Esophagus muscularis mucosa (tissue), 4 donors: ENCODE measurements at places on chromosomes 12 and 14. TPM values are rescaled to one million over a fixed set of nuclear protein-coding genes. Genes with fewer than 3 reads are reported as not detected.

DNA sequence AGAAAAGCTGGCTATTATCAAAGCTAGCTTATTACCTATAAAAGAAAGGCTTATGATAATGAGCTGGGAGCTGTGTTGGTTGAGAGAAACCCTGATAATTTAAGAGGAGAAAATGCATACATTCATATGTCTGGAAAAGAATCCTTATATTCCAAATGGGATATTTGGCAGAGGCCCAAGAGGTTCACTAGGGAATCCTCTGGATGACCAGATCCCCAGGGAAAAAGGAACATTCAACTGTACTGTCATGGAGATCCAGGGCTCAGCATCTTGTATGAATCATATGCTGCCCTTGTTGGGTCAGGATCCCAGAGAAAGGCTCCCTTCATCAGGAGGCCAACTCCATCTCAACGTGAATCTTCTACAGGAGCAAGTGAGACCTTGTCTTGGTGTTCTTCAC is 16.6 kb upstream of the FBXO34 start:
- H3K36me3 ChIP-seq, result no peaks in the 10 kb centered on the region
- H3K27me3 ChIP-seq, result no peaks in the 10 kb centered on the region
- H3K27ac ChIP-seq, result no peak overlapping the region
- no peak for DNase-seq

- H3K4me1 ChIP-seq, result no peaks in the 10 kb centered on the region
- no peak overlapping the region for H3K4me3 ChIP-seq
- H3K36me3 ChIP-seq, result no peaks in the 10 kb centered on the region
- DNase-seq, result no peak
These were observed 257.0 kb downstream of the ETNK1 start for GRCh38 chr12:22881878-22882385.

GRCh38 chr14:36916668-36917067 is 255.0 kb downstream of the PAX9 start:
- H3K4me3 ChIP-seq, result no peak overlapping the region
- H3K36me3 ChIP-seq, result no peaks in the 10 kb centered on the region
- no peaks in the 10 kb centered on the region for H3K4me1 ChIP-seq
- no peak overlapping the region for H3K27ac ChIP-seq
- no peaks in the 10 kb centered on the region for H3K27me3 ChIP-seq

- DNase-seq, result no peak
- H3K27me3 ChIP-seq, result no peaks in the 10 kb centered on the region
- no peak overlapping the region for H3K27ac ChIP-seq
- no peaks in the 10 kb centered on the region for H3K36me3 ChIP-seq
These were observed 4.6 kb downstream of the PLEKHH1 start for GRCh38 chr14:67537736-67538135.

DNA sequence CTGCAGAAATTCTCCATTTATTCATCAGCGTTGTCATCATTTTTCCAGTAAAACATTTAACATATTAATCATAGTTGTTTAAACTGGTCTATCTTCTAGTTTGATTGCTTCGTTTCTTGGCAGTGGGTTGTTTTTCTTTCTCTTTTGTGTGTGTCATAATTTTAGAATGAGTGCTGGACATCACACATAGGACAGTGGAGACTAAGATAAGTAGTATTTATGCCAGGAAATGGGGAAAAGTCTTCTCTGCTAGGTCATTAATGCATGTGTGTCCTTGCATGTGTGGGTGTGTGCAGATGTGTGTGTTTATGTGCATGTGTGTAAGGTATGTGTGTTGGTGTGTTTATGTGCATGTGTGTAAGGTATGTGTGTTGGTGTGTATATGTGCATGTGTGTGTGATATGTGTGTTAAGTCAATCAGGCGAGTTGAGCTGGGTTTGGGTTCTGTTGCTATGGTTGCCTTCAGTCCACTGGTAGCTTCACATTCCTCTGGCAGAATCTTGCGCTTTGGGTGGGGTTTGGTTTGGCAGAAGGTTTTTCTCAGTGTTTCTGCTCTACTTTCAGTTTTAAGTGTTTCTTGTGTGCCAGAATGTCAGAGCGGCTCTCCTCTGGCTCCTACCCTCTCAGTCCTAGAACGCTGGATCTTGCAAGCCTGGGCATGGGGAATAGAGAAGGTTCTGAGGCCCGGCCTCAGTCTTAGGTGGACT is 7.8 kb upstream of the ADGRD1 start:
- H3K27me3 ChIP-seq, result no peaks in the 10 kb centered on the region
- H3K27ac ChIP-seq, result peak overlapping the region; percentile 76
- H3K36me3 ChIP-seq, result no peaks in the 10 kb centered on the region
- no peak overlapping the region for H3K4me3 ChIP-seq
- no peak for DNase-seq
- H3K4me1 ChIP-seq, result peaks cover 20% of the 10 kb centered on the region

GRCh38 chr12:118332511-118332910 is 40.2 kb downstream of the TAOK3 start:
- peaks cover 28% of the 10 kb centered on the region for H3K4me1 ChIP-seq
- no peak overlapping the region for H3K27ac ChIP-seq
- no peak for DNase-seq
- H3K27me3 ChIP-seq, result no peaks in the 10 kb centered on the region

- H3K4me1 ChIP-seq, result peaks cover 23% of the 10 kb centered on the region
- no peak for DNase-seq
These were observed 2.9 kb downstream of the DDX51 start for GRCh38 chr12:132140918-132141841.

GRCh38 chr14:74064426-74064825 is 19.8 kb downstream of the ALDH6A1 start:
- no peaks in the 10 kb centered on the region for H3K4me1 ChIP-seq
- no peak overlapping the region for H3K4me3 ChIP-seq
- peaks cover 96% of the 10 kb centered on the region for H3K36me3 ChIP-seq
- no peak for DNase-seq

The DLK1 gene
- total RNA-seq, result not detected

The TTC6 gene
- total RNA-seq, result not detected

- H3K4me3 ChIP-seq, result no peak overlapping the region
- no peak for DNase-seq
- H3K36me3 ChIP-seq, result no peaks in the 10 kb centered on the region
- H3K27me3 ChIP-seq, result no peaks in the 10 kb centered on the region
- no peak overlapping the region for H3K27ac ChIP-seq
These were observed 10.7 kb upstream of the WDR89 start for GRCh38 chr14:63652406-63652805.

GRCh38 chr14:91867316-91867988 is at the start of gene TC2N:
TSS of gene TC2N (minus strand) at chr14:91867536. CDS start at chr14:91813769, 53,767 bp downstream.
- no peaks in the 10 kb centered on the region for H3K27me3 ChIP-seq
- peak within 1 kb of the TSS; percentile 16 for H3K4me3 ChIP-seq
- H3K36me3 ChIP-seq, result peaks cover 24% of the 10 kb centered on the region
- no peak within 1 kb of the TSS for H3K27ac ChIP-seq
- DNase-seq, result no peak

- H3K27me3 ChIP-seq, result no peaks in the 10 kb centered on the region
- H3K4me3 ChIP-seq, result no peak overlapping the region
- H3K36me3 ChIP-seq, result no peaks in the 10 kb centered on the region
- H3K27ac ChIP-seq, result no peak overlapping the region
These were observed 134.4 kb upstream of the FGD4 start for GRCh38 chr12:32264961-32265360.

The AGAP2 gene
- 11.2 TPM for total RNA-seq

The SEC23A gene
- total RNA-seq, result 206 TPM

The ADCY4 gene
- total RNA-seq, result 21.5 TPM

DNA sequence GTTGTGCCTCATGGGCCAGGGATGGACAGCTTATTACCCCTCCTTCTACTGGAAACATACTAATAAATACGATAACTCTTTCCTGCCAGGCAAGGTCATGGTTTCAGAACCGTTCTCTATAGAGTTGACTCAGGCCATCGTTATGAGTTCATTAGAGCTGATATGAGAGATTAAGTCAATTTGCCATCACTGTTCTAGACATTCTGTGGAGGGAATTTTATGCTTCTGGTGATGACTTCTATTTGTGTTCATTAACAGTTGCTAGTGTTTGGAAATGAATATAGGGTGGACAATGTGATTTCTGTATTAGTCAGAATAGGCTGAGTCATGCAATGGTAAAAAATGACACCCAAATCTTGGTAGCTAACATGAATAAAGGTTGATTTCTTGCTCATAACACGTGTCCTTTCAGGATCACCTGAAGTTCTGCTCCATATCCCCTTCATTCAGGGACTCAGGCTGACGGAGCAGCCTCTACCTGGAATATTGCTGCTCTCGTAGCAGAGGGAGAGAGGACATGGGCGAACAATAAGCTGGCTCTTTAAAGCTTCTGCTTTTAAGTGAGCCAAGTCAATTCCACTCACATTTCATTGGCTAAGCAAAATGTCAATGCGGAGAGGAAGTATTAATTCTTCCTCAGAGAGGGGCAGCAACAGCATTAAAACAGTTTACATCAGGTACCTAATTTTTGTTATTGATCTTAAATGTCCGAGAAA is 18.5 kb upstream of the TBPL2 start:
- DNase-seq, result no peak
- no peak overlapping the region for H3K27ac ChIP-seq
- H3K4me1 ChIP-seq, result peaks cover 10% of the 10 kb centered on the region

DNA sequence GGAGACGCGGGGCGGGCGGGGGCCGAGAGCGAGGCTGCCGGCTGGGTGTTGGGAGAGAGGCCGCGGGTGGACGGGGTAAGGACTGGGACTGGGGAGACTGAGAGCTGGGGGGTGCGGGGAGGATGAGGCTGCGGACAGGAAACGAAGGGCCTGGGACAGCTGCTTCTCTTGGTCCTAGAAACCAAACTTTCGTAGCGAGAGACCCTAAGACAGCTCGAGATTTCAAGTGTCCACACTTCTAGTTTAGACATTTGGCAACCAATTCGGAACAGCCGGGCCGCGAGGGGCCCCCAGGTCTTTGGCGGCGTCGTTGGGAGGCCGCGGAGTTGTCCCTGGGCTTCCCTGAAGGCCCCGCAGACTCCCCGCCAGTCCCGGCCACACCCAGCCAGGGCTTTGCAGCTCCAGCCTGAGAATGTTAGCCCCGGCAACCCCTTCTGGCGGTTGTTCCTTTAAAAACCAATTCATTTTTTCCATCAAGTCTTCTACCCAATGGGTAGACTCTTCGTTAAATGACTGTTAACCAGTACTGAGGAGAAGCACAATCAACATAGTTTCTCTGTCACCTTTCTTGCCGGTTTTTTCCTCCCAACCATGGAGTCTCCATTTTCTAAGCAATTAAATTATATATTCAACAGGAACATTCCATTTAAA is 11.5 kb downstream of the NKX2-1 start:
- peak; percentile 78 for DNase-seq
- no peaks in the 10 kb centered on the region for H3K36me3 ChIP-seq
- H3K4me3 ChIP-seq, result no peak overlapping the region

DNA sequence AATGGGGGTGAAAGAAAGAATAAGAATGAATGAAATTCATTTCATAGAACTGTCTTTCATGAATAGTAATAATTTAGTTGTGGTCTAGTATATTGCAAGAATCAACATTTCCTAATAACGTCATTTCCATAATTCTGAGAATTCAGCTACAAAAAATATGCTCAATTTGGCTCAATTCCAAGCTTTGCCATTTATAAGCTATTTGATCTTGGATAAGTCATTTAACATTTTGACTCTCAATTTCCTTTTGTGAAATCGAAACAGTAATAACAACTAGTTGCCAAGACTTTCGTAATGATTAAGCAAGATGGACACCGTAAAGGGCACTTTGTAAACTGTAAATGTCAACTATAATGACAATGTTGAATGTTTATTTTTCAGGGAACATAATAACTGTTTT is 18.1 kb downstream of the NOS1 start:
- H3K27ac ChIP-seq, result no peak overlapping the region
- no peaks in the 10 kb centered on the region for H3K27me3 ChIP-seq
- DNase-seq, result no peak
- no peaks in the 10 kb centered on the region for H3K36me3 ChIP-seq
- H3K4me1 ChIP-seq, result no peaks in the 10 kb centered on the region

DNA sequence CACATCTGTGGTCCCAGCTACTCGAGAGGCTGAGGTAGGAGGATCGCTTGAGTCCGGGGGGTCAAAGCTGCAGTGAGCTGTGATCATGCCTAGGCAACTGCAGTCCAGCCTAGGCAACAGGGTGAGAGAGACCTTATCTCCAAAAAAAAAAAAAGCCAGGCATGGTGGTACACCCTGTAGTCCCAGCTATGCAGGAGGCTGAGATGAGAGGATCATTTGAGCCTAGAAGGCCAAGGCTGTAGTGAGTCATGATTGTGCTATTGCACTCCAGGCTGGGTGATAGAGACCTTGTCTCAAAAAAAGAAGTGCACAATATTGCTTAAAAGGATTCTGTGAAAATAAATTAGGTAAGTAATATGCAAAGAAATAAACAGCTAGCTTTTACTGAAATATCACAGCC is 17.0 kb downstream of the NAA25 start:
- no peak overlapping the region for H3K27ac ChIP-seq
- peaks cover 7% of the 10 kb centered on the region for H3K4me1 ChIP-seq
- no peak overlapping the region for H3K4me3 ChIP-seq

DNA sequence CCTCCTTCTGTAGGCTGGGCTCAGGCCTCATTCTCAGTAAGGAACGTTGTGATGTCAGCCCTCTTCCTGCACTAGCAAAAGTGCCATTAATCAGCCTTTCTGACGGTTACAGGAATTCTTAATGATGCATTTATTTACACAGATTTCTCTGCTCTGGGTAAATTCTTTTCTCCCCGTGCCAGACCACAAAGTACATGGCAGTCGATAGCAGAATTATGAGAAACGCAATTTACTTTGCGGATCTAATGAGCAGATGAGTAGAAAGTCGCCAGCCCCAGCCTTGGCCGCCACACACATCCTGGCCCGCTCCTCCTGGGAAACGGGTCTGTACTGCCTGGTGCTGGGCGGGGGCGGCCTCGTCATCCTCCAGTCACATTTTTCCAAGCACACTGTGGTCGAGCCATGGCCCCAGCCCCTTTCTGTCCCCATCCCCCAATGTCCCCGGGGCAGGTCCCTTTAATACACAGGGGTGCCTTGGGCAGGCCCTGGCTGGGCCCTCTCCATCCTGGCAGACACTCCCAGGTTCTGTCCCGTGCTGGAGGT is 25.9 kb downstream of the NOC4L start:
- H3K27me3 ChIP-seq, result peaks cover 95% of the 10 kb centered on the region
- no peak for DNase-seq
- peaks cover 5% of the 10 kb centered on the region for H3K4me1 ChIP-seq
- no peaks in the 10 kb centered on the region for H3K36me3 ChIP-seq
- H3K4me3 ChIP-seq, result no peak overlapping the region

- peaks cover 30% of the 10 kb centered on the region for H3K4me1 ChIP-seq
- no peaks in the 10 kb centered on the region for H3K36me3 ChIP-seq
- no peak overlapping the region for H3K4me3 ChIP-seq
- no peak for DNase-seq
These were observed 223.7 kb downstream of the PELI2 start for GRCh38 chr14:56341766-56342493.

- no peaks in the 10 kb centered on the region for H3K27me3 ChIP-seq
- no peak overlapping the region for H3K4me3 ChIP-seq
- no peaks in the 10 kb centered on the region for H3K36me3 ChIP-seq
- no peak for DNase-seq
- H3K27ac ChIP-seq, result no peak overlapping the region
- no peaks in the 10 kb centered on the region for H3K4me1 ChIP-seq
These were observed 256.7 kb downstream of the ITPR2 start for GRCh38 chr12:26576266-26576665.
